Mesothelial cell of epicardium (in vitro differentiated cells): ENCODE measurements at places on chromosomes 4 and X.

GRCh38 chrX:14963447-14964236, 90.4 kb downstream of the MOSPD2 start:
- DNase-seq, result no peak

DNA sequence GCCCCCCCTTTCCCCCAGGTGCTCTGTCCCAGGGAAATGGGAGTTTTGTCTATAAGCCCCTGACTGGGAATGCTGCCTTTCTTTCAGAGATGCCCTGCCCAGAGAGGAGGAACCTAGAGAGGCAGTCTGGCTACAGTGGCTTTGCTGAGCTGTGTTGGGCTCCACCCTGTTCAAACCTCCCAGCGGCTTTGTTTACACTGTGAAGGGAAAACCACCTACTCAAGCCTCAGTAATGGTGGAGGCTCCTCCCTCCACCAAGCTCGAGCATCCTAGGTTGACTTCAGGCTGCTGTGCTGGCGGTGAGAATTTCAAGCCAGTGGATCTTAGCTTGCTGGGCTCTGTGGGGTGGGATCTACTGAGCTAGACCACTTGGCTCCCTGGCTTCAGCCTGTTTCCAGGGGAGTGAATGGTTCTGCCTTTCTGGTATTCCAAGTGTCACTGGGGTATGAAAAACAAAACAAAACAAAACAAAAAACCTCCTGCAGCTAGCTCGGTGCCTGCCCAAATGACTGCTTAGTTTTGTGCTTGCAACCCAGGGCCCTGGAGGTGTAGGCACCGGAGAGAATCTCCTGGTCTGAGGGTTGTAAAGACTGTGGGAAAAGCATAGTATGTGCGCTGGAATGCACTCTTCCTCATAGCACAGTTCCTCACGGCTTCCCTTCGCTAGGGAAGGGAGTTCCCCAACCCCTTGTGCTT, 41.7 kb downstream of the ITM2A start:
- DNase-seq, result no peak

GRCh38 chrX:46574774-46575381, 1.3 kb downstream of the CHST7 start:
- no peak for DNase-seq

GRCh38 chr4:113962719-113963265, 16.7 kb downstream of the ARSJ start:
- no peak for DNase-seq

DNA sequence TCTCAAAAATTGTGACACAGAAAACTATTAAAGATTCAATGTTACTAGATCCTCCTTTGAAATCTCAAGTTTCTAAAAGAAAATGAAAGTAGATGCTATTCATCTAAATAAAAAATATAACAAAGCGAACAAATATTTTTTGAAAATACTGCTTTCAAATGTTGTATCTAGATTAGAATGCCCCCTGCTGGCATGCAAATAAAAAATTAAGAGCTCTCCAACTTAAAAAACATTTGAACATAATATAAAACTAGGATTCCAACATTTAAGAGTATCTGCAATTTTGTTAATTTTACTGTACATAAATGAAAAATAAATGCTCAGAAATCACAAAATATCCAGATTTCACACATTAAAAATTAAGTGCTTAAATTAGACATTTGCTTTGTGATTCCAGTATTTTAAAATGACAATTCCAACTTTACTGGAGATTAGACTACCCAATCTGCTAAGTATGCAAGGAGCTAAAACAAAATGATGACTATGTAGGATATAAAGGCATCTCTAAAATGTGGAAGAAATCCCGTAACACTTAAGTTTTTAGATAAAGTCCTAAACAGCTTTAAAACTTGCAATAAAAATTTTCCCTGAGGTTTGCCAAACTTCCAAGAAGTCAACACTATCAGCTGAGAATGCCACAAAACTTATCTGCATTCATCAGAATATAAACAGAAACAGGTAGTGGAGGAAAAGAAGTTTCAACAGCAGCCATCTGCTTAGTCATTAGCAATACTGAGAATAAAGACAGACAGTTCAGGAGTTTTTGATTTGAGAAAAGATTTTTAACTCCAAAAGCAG, 32.7 kb downstream of the DHX15 start:
- DNase-seq, result no peak

DNA sequence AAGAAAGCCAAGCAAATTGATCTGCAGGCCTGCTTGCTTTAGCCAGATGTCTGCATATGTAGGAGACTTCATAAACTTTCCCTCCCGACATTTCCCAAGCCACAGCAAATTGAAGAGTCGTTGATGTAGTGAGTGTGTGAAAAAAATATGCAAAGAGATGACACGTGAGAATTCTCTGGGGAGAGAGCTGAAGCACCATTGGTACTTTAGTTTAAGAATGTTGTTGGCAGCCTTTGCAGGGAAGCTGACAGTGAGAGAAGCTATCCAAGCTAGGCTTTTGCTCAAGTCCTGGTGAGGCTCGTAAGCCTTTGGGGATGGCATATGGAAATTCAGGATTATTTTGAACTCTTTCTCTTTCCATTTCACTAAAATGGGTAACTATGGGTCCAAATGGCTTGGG, 87.5 kb downstream of the GLRA2 start:
- no peak for DNase-seq

DNA sequence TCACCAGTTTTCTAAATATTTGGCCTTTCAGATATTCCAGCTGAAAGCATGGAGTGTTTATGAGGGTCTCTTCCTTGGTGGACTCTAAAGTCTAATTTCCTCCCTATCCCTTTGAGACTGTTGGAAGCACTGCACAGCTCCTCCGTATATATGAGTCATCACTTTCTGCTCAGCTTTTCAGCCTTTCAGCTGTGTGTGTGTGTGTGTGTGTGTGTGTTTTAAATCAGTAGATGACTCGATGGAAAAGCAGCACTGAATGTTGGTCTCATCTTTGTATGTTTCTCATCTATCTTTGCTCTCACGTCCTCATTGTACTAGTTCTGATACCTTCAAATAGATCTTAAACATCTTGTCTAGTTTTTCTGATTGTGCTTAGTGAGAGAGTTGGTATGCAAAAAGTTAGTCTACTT, 81.6 kb downstream of the ZFX start:
- DNase-seq, result no peak

- no peak for DNase-seq
These were observed 12.2 kb downstream of the SPOCK3 start for GRCh38 chr4:167222099-167222498.

GRCh38 chr4:113383111-113383785, 333.8 kb downstream of the ANK2 start:
- no peak for DNase-seq

DNA sequence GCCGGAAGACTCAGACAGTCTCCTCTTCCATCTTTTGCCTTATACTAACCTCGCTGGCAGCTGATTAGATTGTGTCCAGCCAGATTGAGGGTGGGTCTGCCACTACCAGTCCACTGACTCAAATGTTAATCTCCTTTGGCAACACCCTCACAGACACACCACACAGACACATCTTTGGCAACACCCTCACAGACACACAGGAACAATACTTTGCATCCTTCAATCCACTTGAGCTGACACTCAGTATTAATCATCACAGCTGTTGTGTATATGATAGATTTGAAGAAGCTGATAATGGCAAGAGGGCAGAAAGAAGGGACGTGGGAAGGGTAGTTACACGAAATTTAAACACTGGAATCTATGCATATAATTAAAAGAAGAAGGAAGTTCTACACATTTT, 139.5 kb downstream of the ANKRD50 start:
- no peak for DNase-seq

DNA sequence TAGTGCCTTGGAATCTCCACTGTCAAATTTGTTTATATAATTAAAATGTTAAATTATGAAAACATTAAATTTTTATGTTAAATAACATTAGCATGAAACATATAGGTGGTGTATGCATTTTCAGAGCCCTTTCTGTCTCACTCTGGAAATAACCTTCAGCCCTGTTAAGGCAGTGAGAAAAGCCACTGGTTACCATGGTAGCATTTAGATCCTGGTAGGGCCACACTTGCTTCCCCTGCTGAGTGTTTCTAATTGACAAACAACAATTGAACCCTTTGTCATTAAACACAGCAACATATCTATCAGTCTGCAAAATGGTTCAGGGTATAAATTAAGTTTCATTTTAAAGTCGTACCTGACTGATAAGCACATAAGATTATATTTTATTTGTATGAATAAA, 63.5 kb downstream of the PDK3 start:
- DNase-seq, result no peak

GRCh38 chrX:150906694-150907093, 8.2 kb upstream of the CD99L2 start:
- DNase-seq, result no peak

GRCh38 chr4:171025776-171026175, 787.4 kb upstream of the GALNTL6 start:
- no peak for DNase-seq

- DNase-seq, result peak; percentile 81
These were observed 2.1 kb upstream of the FAT1 start for GRCh38 chr4:186725469-186726425.

GRCh38 chrX:53337101-53337500, 55.7 kb upstream of the IQSEC2 start:
- DNase-seq, result no peak

DNA sequence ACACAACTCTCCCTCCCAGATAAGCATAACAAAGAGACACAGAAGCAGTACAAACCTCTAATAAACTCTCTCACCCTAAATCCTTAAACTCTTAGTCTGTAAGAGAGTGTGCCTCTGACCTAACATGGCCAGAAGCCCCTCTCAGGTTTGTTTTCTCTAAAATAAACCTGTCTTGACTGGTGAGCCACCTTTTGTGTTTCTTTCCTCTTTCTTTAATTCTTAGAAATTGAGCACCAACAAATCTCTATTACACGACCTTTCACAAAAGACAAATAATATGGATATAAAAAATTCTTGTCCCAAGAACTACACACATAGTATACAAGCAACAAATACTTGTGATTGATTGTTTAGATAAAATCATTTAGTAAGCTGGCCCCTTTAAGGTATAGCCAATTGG, 573.7 kb downstream of the EPHA5 start:
- DNase-seq, result no peak

DNA sequence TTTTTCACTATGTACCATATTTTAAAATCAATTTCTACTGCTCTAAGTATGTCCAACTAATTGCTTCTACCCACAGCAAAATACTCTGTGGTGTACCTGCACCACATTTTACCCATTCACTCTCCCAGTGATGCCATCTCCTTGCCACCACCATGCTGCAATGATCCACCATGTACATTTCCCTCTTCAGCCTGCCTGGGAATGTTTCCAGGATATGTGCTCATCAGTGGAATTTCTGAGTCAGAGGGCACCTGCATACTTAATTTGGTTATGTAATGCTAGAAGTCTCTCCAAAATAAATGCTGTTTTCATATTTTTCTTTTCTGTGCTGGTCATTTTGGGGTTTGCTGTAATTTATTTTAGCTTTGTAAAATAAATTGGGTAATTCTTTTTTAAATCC, 33.2 kb upstream of the OCIAD2 start:
- no peak for DNase-seq

- no peak for DNase-seq
These were observed 20.2 kb downstream of the PIGG start for GRCh38 chr4:519203-519651.

DNA sequence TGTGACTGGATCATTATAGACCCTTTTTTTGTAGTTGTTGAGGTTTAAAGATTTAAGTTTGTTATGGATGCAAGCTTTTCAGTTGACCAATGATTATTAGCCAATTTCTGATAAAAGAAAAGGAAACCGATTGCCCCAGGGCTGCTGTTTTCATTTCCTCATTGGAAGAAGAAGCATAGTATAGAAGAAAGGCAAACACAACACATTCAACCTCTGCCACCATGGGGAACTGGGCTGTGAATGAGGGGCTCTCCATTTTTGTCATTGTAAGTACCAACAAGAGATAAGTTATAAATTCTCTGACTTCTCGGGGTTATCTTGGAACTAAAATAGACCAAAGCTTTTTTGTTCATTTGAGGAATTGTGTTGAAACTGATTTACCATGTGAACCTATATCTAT, at the start of gene CYBB:
CYBB (plus strand) TSS at position 203 of the 400 bp plus-strand sequence; CDS start at position 222, 19 bp downstream.
- no peak for DNase-seq

DNA sequence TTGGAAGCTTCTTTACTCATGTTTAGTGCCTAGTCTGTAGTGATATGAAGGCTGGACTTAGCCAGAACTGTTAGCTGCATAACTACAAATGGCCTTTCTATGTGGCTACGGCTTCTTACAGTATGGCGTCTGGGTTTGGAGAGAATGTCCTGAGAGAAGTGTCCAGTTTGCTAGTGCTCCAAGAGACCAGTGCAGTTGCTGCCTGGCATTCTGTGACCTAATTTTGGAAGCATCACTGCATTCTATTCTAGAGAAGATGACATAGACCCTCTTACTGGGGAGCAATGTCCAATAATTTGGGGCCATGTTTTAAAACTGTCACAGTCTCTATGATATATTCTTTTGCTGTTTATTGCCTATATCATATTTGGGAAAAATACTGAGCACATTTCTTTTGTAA, 74.2 kb downstream of the STAG2 start:
- DNase-seq, result no peak

DNA sequence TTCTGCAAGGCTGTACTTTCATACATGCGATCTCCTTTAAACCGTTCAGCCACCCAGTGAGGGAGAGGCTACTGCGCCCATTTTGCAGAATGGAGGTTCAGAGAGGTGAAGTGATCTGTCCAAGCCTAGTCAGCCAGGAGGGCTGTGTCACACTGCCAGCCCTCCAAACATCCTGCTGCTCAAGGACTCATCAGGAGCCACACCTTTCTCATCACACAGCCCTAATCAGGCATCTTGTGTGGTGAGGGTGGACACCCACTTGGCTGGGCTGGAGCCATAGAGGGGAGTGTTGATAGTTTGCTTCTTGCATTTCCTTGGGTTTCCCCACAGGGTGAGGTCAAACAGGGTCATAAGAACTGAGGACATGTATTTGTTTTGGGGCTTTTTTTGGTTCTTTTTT, 5.4 kb upstream of the CXCR3 start:
- DNase-seq, result no peak

DNA sequence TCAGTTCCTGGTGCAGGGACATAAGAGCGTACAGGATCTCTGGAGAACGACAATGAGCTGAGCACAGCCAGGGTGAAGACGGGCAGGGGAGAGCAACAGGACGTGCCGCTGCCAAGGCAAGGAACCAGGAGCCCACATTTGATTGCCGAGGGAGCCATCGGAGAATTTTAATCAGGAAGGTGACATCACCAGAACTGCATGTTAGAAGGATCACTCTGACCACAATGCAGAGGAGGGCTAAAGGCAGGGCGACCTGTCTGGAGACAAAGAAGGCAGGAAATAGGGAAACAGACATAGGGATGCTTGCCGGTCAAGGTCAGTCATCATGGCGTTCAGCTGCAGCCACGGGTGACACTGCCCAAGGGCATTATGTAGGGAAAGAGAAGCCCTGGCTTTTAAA, 81.4 kb downstream of the RBM47 start:
- DNase-seq, result no peak

- no peak for DNase-seq
These were observed 63.7 kb upstream of the TXK start for GRCh38 chr4:48197643-48198237.

- DNase-seq, result no peak
These were observed 120.9 kb upstream of the GRID2 start for GRCh38 chr4:92182736-92183407.

GRCh38 chr4:24278693-24279092, 305.7 kb downstream of the DHX15 start:
- DNase-seq, result no peak

- peak; percentile 53 for DNase-seq
These were observed 404.5 kb downstream of the BCOR start for GRCh38 chrX:39693298-39693697.
